Stimulated activated CD8-positive, alpha-beta memory T cell treated with anti-CD3 and anti-CD28 coated beads, Interleukin-4, amount 100 ng/mL, for 1 hour (primary cell): ENCODE measurements at places on chromosomes 11 and 22.

DNA sequence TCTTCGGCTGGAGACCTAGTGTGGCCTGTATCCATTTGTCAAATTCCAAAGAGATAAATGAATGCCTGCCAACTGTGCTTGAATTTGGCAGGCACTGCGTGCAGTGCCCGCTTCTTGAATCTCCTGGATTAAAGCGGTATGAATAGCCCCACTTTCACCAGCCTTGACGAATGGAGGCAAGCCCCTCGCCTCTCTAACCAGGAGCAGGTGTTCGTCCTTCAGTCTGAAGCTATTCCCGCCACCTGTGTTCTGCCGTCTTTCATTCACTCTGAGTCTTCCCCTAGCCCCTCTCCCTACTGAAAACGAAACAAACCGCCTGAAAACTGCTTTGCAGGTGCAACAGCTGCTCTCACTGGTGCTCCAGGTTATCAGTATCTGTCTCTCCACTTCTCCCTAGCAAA, 11.2 kb downstream of the NLRP14 start:
- DNase-seq = no peak

DNA sequence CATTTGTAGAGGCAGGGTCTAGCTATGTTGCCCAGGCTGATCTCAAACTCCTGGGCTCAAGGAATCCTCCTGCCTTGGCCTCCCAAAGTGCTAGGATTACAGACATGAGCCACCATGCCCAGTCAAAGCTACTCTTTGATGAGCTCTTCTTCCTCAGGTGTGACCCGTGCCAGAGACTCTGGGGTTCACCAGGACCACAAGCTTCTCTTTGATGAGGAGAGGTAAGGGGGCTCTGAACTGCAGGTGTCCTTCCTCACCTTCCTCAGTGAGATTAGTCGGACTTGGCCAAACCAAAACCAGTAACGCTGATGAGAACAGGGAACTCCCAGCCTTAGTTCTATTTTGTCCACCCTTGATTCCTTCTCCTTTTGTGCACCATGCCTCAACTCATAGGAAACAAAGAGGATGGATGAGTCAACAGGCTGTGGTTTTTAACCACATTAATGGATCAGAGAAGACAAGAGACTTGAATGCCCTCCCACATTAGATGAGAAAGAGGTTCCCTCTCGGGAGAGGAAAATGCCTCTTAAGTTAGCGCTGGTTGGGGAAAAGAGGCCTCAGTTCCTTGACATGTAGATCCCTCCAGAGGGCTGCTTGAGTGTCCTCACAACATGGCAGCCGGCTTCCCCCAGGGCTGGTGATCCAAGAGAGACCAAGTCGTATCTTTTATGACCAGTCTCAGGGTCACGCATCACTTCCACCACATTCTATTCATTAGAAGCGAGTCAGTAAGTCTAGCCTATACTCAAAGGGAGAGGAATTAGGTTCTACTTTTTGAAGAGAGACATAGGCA, 25.7 kb upstream of the CTR9 start:
- DNase-seq = no peak

GRCh38 chr11:130819625-130820024, 96.7 kb downstream of the SNX19 start:
- DNase-seq = no peak

GRCh38 chr11:74072721-74073120, 63.8 kb upstream of the UCP3 start:
- DNase-seq = no peak

- no peak for DNase-seq
Observed at GRCh38 chr11:79309407-79309806, 131.4 kb downstream of the TENM4 start.

DNA sequence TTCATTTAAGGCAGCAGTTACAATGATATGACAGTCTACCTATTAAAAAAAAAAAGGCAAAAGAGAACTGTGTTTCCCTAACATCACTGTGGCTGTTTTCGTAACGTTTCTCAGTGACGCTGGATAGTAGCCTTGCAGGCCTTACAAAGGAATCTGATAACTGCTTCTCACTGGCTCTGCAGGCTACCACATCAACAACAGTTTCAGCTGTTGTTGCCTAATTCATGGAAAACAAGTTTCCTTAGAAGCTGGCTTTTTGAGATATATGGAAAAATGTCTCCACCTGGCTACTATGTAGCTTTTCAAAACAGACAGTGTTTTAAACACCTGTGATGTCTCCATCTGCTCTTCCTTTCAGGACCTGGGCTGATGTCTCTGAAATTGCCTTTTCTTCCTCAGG, 3.8 kb downstream of the OR51V1 start:
- no peak for DNase-seq

DNA sequence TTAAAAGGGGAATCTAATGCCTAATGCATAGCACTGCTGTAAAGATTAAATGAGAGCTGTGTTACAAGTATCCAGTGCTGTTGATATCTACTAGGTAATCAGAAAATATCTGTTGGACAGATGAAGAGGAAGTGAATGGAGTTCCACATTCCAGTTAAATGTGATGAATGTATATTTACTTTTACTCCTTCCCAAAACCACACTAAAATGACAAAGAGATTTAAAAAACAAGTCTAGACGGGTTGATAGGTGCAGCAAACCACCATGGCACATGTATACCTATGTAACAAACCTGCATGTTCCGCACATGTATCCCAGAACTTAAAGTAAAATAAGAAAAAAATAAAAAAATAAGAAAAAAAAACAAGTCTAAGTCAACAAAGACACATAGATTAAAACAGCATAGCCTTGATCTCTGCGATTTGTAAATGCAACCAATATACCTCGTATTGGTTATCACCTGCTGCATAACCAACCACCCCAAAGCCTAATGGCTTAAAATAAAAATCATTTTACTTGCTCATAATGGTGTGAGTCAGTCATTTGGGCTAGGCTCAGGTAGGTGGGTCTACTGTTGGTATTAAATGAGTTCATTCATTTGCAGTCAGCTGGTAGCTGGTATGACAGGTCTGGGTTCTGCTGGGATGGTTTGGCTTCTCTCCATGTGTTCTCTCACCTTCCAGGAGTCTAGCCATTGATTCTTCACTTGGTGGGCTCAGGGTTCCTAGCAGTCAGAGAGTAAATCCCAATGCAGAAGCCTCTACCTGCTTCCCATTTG, 39.7 kb upstream of the SLC6A5 start:
- no peak for DNase-seq

- DNase-seq = no peak
Observed at GRCh38 chr11:810040-810567, 337 bp downstream of the RPLP2 start.

DNA sequence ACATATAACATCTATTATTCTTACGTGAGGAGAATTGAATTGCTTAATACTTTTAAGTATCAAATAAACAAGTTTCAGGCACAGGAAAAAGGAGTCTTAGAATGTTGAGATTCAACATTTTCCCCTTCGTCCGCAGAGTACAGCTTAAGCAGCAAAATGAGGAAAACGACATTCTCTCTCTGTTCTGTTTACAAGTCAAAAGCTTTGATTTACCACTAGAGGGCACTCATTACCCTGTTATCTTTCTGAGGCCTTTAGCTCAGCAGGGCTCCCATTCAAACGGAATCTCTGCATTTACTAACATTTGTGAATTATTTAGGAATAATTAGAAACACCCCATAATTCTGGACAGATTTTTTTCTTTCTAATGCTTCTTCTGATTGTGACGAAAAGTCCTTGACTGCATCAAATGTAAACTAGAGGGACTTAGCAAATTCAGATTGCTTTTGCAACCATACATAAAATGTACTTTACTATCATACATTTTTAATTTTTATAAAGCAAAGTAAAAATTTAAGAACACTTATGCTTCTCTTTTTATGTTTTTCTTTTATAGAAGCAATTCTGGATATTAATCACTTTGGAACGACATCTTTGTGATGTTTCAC, 75.0 kb downstream of the JRKL start:
- DNase-seq = no peak

DNA sequence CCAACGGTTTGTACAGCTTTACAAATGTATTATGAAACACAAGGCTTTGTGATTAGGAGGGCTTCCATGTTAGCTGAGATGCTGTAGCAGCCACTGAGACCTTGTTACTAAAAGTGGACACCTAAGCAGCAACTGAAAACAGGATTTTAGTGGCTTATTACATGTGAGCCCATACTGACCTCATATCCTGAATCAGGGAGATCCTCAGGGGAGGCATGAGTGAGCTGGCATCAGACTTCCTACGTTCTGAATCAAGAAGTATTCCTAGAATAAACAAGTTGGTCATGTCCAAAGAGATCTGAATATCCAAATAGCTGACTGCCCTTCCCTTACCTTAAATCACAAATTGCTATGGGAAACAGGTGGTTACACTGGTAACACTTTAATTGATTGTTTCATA, 59.1 kb upstream of the SCUBE2 start:
- DNase-seq = no peak

GRCh38 chr11:28627690-28628255, 519.6 kb downstream of the METTL15 start:
- no peak for DNase-seq

DNA sequence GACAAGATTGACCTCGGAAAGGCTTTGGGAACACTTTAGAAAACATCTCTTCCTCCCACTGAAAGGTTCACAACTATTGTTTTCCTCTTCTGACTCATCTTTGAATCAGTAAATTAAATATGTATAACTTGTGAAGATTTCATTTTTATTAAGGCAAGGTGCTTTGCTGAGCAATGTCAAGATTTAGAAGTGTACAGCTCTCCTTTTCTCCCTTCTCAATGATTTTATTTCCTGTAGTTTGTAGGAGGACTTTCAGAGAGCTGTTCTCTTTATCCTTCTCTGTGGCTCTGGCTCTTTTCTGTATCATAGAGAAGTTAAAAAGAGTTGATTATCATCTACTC, 594.2 kb downstream of the METTL15 start:
- no peak for DNase-seq

DNA sequence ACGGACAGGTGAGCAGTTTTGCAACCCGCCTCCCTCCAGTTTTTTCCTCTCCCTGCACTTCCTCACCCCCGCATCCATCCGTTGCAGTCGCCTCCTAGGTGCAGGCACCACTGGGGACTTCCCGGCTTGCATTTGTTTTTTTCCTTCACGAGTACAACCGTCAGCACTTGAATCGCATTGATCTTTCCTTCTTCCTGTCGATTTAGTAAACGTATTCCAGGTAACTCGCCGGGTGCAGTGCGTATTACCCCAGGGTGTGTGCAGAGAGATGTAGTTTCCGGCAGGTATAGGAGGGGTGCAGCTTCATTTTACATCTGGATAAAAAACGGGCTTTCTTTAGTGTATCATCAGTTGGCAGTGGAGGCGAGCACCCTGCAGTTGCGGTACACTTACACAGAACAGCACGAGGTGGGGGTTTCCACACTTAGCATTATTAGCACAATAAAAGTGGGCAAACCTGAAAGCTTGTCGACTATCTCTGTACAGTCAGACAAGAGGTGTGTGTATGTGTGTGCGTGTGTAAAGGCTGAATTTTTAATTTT, at the start of gene SORL1-AS1:
Gene SORL1-AS1 (minus strand): TSS at position 359 of the 542 bp plus-strand sequence.
- DNase-seq = no peak

- no peak for DNase-seq
Observed at GRCh38 chr11:72842653-72843330, 28.6 kb downstream of the ATG16L2 start.

DNA sequence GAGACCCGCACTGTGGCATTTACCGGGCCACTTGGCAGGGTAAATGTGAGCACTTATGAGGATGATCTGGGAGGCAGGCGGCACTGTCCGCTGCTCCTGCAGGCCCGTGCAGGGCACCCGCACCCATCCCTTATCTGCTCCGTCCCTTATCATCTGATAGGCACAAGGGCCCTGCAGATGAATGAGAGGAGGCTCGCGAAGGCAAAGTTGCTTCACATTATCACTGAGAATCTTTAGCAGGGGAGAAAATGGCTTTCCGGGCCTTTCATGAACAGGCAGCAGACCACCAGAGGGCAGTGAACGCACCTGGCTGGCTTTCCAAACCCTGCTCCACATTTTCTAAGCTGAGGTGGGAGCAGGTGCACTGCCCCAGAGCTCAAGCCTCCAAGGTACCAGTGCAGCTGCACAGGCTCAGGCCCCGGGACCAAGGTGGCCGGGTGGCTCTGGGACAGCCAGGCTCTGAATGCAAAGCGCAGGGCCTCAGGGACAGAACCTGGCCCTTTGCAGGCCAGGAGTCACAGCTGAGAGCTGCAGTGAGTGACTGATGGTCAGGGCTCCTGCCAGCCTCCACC, 165.6 kb downstream of the SHANK2 start:
- no peak for DNase-seq

GRCh38 chr11:952406-953385, 27.0 kb downstream of the AP2A2 start:
- DNase-seq = no peak

DNA sequence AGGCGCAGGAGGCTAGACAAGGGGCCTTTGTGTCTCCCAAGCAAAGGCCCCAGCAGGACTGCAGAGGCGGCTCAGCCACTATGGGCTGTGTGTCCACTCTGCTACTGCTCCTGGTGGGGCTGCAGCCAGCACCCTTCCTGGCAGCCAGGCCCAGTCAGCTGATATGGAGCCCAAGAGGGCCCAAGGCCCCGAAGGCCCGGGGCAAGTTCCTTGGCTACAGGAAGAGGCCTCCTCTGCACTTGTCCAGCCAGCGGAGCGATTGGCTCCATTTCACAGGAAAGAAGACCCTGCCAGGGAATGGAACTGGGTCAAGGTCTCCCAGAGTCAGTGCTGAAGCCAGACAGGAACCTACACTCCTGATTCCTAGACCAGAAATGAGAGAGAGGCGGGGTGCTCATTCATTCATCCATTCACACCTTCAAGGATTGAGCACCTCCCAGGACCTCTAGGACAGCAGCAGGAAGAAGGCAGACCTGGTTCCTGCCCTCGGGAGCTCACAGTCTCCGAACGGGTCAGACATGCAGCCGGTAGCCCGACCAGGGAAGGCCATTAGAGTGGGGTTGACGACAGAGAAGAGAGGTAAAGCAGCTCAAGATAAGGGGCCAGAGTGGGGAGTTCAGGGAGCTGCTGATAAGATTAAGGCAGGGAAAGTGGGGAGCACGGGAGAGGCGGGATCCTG, 811 bp upstream of the P2RY2 start:
- no peak for DNase-seq

DNA sequence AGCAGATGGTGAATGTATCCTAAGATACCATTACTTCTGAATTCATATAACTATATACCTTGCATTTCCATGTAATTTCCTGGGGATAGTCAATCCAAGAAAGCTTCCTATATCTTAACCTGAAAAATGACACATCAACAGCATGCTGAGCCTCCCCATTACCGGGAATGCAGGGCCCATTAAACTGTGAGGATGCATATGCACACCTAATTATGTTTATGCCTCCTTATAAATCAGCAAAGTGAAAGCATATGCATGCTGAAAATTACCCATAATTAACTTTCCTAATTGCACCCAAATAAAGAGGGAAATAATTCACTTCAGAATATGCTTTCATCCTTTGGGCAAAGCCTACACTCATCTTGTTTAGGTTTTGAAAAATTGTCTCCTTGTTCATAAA, 663.0 kb downstream of the KCNA4 start:
- no peak for DNase-seq

- DNase-seq = no peak
Observed at GRCh38 chr22:36433318-36434231, 45.8 kb upstream of the MYH9 start.

GRCh38 chr11:86671531-86672006, 847 bp downstream of the ME3 start:
- DNase-seq = no peak
